IPS DF 6.9 (cell line): ENCODE measurements at places on chromosomes 7 and 10.

DNA sequence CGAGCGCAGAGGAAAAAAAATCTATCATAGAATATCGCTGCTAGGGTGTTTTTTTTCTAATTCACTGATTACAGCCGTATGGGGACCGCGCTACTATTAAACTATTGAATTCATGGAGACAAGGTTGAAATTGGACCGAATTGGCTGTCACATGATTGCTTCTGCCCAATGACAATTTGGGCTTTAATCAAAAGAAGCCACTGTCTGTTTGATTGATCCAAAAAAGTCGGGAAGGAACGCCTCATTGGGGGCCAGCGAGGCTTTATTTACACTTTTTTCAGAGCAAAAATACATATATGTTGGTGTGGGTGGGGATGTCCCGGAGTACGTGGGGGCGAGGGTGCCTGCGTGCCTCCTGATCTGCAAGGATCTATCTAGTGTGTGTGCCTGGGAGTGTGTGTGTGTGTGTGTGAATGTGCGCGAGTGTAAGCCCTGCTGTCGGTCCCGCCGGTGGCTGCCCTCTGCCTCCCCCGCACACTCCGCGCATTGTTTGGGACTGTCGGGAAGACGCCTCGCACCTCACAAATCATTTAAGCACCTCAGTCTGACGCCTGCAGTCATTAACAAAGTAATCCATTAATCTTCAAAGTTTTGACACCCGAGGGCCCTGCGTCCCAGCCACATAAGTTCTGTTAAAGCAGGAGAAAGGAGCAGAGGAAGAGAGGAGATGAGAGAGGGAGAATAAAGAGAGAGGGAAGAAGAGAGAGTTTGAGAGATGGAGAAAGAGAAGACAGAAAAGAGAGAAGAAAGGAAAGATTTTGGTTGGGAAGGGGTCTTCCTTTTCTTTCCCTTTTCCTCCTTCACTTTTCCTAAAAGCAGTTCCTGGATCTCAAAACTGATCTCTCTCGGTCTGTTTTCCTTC lies at the start of gene HOXA2:
Gene HOXA2, minus strand, starts transcription at position 103 of the 862 bp plus-strand sequence. CDS start 183 bp downstream, outside the sequence.
- DNase-seq = no peak

DNA sequence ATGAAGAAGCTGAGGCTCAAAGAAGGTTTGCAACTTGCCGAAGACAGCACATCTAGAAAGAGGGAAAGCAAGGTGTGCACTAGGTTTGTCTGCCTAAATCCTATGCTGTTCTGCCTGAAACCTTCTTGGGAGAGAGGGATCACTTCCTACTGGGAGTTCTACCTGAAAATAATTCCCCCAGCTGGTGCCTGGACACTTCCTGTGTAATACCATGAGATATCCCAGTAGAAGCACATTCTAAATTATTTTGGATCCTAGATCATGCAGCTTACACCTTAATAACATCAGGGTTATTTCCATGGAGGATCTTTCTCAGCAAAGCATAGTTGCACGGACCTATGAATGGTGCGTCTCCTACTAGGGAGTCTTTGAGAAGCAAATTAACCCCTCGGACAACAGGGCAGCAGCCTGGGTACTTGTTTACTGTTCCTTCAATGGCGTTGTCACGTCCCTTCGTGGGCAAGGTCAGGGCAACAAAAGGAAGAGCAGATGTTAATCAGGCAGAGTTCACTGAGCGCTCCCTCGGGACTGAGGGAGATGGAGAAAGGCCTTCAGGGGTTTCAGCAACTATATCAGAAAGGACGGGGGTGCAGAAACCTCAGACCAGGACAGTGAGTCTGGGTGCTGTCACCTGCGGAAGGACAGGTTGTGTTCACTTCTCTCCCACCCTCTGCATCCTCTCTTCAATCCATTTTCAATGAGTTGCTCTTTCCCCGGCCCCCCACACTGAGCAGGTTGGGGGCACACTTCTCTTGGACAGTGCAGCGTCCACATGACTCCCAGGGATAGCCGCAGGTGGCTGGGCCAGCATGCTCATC lies 44.0 kb downstream of the OAT start:
- no peak for DNase-seq

DNA sequence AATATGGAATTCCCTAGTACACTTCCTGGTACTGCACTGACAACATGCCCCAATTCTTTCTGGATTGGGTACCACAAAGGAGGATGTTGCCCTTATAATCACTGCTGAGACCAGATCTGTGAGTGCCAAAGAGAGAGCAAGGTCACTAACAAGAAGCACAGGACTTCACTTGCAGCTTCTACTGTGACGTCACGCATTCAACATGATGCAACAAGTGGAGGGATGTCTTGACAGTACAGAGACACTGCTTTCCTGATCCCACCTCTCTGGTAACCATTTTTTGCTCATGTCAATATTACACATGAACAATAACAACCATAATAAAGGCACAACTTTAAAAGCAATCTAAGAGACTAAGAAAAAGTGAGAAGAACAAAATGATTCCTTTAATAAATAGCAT lies 414.1 kb upstream of the LRRN3 start:
- DNase-seq = no peak

GRCh38 chr10:71509444-71509843 lies 112.7 kb downstream of the CDH23 start:
- DNase-seq = no peak
